ENCODE measurements at places on chromosomes 7 and 10.
A peak's percentile ranks its signal among the peaks of the same experiment; 100 is the strongest.

- DNase-seq: no peak
Observed at GRCh38 chr7:158448430-158449100, 139.1 kb downstream of the PTPRN2 start.

DNA sequence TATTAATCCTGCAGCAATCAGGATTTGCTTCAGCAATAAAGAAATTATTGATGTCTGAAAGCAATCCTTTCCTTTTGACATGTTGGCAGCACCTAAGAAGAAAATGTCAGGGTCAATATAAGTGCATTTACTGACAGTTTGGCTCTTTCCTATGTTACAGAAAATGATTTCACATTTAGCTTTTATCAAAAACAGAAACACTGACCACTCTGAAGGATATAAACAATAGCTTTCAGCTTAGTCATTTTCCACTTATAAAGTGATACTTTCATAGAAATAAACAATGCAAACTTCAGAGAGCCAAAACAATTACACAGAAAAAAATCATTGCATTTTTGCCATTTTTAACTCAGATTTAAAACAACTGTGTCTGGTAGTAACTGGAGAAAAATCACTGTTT, 325.6 kb upstream of the KAT6B start:
- DNase-seq: no peak

DNA sequence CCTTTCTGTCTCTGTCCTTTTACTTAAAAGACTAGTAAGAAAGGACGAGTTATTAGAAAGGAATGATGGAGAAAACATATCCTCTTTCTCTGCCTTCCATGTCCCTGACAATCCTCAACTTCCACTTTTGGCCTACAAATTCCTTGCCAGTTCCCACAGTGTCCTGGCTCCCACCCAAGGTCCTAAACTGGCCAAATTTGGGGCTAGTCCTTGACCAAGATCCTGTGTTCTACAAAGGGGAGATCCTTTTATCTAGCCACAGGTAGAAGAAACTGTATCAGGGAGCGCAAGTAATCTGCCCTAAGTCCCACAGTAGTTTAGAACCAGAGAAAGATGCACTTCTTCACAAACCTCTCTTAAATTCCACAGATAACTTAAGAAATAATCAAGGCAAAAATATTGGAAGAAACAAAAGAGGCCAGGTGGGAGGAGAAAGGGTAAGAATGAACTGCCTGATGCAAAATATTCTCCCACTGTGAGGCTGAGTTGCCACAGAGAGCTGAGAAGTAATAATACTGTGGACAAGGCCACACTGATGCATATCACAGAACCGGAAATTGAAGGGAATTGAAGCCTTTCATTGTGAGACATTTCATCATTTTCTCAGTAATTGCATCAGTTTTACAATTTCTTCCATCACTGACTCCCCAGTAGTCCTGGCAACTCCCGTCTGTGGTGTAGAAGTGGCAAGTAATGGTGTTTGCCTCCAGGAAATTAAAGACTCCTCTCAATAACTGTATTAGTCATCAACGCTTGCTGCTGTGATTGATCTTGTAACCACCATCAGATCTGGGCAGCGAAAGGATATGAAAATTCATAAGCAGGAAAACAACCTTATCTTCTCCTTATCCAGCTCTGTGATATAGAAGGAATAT, 47.2 kb downstream of the DNAJC12 start:
- peak; percentile 57 for DNase-seq

DNA sequence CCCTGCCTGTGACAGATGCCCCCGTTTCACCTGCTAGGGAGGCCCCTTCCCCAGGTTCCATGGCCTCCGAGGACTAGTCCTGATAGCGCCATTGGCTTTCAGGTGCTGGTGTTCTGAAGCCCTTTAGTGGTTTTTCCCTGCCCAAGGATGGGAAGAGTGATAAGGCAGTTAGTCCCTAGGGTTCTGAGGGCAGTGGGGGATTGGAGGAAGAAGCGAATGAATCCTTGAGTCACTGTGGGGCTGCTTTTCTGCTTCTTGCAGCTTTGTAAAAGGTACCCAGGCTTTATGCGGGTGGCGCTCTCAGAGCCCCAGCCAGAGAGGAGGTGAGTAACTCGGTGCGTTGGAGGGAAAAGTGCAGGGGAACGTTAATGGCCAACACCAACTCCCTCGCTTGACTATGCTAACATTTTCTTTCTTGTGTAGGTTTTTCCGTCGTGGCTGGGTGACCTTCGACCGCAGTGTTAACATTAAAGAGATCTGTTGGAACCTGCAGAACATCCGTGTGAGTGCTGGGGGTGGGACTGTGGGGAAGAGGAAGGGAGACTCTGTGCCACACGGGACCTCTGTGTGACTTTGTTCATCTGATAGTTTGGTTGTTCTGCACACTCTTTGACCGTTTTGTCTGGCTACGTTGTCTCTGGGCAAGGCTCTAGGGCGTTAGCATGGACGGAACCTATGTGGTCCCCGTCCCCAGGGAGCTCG, 3.9 kb downstream of the UFSP1 start:
- no peak for DNase-seq

DNA sequence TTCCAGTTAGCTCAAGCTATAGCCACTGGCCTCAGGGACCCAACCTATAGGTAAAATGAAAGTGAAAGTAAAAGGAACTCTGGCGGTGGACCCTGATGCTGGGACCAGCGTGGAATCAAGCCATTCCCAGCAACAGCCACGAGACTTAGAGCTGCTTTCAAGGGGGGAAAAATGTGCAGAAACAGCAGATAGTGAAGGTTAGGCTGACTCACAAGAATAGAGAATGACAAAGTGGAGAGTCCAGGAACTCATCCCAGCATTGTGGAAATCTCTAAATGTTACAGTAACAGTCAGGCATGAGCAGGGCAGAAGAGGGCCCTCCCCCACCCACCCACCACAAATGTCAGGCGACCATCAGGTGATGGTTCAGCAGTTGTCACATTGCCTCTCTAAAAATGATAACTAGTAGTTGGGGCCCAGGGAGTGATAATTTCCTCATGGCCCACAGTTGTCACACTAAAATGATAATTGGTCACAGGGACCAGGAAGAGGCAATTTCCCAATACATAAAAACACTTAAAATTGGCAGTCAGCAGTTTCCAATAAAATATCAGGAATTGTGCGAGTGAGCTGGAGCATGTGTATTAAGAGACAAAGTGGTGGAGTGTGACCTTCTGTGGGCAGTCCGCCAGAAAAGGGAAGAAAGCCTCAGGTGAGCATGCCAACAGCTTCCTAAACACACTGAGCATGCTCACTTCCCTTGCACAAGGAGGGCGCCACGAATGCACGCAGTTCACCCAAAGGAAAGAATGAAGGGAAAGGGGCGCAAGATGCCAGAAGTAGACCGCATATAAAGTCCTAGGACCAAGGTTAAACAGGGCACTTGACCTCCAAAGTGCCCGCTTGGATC, 129.8 kb upstream of the PPP1R3A start:
- DNase-seq: peak; percentile 7

DNA sequence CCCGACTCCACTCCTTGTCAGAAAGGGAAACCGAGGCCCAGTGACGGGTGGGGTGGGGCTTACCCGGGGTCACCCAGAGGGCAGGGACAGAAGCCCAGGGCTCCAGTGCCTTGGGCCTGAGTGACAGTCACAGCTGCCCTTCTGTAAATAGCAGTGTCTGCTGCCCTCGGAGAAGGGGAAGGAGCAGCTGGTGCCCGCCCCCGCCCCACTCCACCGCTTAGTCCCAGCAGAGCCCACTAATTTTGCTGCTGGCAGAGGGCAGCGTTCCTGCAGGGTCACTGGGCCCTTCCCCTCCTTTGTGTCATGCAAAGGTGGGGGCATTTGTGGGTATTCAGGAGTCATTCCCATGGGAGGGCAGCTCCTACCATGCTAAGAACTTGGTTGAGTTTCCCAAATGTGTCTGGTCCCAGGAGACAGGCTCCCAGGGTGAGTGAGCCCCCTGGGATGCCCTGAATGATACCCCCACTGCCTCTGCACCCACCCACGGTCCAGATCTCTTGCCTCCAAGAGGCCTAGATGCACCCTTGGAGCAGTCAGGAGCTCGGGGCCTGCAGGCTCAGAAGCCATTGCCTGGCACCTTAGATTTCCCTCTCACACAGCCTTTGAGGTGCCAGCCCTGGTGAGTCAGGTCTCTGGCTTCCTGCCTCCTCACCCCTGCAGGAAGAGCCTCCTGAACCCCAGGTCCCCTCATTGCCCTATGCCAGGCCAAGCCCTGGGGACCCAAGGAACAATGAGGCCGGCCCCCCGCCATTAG, 17.2 kb downstream of the SH2B2 start:
- DNase-seq: no peak

GRCh38 chr10:61701055-61701705, 38.5 kb downstream of the CABCOCO1 start:
- no peak for DNase-seq

GRCh38 chr7:150341263-150342120, at the start of gene RARRES2:
Gene RARRES2 (minus strand): TSS chr7:150341629. CDS start chr7:150340609, 1,020 bp downstream.
- no peak for DNase-seq

DNA sequence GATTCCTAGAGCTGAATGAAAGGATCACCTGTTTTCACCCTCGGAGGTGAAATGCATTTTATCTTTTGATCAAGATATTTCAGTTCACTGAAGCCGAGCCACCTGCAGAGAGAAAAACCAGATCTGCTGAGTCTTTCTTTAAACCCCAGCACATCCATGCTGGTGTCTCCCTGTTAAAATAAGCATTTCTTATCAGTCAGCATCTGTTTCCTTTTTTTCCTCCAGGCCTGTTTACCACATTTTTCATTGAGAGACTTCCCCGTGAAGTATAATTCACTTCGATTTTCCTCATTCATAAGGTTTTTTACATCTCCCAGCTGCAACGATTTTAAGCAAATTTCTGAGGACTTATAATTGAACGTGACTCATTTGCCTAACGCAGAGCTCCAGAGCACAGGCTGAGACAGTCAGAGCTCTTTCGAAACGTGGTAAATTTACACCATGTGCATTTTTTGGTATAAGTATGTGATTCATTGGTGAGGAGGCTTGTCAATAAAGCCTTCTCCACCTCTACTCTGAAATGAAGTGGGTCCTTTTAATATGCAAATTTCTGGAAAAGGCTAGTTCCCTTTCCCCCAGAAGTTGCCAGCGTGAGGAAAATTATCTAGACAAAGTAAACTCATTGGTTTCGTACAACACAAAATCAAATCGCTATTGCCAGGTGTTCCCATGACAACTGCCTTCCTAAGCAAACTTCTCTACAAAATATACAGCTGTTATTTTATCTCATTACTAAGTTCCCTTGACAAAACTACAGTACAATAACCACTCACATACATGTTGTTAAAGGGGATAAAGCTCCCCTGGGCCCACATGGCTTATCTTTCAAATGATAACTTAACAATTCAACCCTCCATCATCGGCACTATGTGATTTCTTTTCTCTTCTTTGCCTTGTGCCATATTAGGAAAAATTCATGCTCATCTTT, 374.8 kb upstream of the AKR1E2 start:
- peak; percentile 38 for DNase-seq

GRCh38 chr7:29480934-29481651, 82.5 kb upstream of the PRR15 start:
- DNase-seq: no peak

DNA sequence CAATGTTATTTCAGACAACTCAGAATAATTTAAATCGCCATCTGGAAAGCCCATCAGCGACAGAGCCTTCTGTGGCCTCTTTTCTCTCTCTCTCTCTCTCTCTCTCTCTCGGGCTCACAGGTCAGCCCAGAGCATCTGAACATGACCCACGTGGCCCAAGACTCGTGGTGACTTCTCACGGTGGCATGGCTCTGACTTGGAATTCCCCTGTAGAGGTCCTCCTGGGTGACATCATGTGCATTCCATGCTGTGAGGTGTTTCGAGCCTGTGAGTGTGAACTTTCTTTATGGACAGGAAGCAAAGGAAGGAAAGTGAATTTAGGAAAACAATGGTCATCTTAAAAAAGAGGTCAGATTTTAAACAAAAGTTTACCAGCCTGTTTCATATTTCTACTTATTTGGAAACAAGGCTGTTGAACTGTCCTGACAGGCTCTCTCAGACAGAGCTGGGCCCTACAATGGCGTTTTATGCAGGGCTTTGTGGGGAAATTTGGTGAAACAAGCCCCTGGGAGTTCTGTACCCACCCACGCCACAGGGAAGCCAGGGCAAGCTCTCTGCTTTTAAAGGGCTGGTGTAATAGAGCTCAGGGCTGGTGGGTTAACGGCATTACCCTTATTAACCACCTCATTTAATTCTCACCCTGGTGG, 359.7 kb upstream of the ZNF32 start:
- DNase-seq: no peak

GRCh38 chr10:79165070-79165778, 96.5 kb downstream of the ZMIZ1 start:
- no peak for DNase-seq

DNA sequence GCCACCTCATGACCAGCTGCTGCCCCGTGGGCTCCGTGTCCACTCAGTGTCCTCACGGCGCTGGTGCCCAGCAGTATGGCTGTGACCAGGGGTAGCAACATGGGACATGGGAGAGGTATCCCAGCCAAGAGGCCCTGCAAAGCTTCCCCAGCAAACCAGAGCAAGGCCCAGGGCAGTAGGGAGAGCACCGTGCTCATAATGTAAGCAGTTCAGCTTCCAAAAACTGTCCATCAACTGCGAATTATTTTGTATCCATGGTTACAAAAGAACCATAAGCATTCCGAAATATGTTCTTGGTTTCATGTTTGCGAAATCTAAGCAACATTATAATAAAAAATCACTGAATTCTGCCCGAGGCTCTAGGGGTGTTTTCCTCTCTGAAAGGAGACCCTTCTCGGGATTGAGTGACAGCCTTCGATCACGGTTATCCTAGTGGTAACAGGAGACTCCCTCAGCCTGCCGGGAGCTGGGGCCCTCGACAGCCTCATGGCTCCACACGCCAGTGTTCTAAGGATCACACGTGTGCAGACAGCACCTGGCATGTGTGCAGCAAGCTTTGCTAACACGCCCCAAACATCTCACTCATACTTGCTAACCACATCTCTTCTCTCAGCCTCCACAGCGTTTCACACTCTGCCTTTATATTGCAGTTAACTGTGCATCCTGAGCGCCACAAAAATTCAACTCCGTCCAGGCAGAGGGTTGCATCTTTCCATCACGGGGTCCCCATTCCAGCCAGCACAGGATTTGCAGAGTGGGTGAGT, 117.6 kb downstream of the DIP2C start:
- DNase-seq: no peak

DNA sequence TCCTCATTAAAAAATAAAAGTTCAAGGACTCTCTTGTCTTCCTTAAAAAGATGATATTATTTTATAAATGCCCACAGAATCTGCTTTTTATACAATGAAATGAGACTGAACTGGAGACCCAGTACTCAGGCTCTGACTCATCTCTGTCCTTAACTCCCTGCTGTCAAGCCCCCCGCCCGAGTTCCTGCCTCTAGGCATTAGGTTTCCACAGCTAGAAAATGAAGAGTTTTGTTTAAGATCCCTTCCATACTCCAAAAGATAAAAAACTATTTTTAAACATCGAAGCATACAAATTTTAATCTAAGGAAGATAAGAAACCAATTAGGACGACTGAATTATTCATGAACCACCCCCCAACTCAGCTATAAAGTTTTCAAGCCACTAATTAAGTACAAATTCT, 97.7 kb upstream of the FEZF1 start:
- DNase-seq: no peak

DNA sequence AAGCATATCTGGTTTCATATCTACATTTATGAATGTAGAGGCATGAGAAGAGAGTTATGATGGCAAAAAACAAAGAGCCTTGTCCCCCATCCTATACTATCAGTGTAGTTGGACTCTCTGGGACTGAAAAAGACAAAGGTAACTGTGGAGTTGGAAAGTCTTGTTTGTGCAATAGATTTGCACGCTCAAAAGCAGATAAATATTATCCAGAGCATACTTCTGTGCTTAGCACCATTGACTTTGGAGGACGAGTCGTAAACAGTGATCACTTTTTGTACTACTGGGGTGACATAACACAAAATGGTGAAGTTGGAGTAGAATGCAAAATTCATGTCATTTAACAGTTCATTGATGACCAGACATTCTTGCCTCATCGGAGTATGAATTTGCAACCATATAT, 85.2 kb upstream of the EGFR start:
- DNase-seq: no peak

GRCh38 chr7:106583100-106583499, 77.9 kb downstream of the CCDC71L start:
- no peak for DNase-seq
